ENCODE measurements at places on chromosomes 1 and 21.

- DNase-seq: no peak
Observed at GRCh38 chr1:185645686-185646085, 88.5 kb upstream of the HMCN1 start.

GRCh38 chr1:223102797-223103533, 40.1 kb downstream of the TLR5 start:
- no peak for DNase-seq

DNA sequence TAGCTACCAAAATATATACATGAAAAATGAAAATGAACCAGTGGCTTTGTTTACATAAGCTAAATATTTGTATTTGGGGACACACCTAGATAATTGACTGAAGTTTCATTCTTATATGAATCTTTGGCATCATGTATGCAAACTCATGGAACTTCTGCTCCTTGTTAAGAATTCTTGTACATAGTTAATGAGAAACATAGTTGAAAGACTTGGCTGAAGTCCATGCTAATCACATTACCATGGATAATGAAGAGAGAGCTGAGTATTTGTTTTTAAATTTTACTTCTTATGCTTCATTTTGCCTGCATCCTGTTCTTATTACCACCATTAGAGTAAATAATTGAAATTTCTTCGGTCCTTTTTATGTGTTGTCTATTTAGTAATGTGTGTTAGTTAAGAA, 108.8 kb downstream of the LRRC53 start:
- DNase-seq: no peak

- no peak for DNase-seq
Observed at GRCh38 chr1:147892216-147892615, 10.4 kb upstream of the GJA8 start.

- DNase-seq: no peak
Observed at GRCh38 chr1:91697416-91697815, 188.5 kb downstream of the TGFBR3 start.

GRCh38 chr21:39663066-39663465, 50.3 kb downstream of the B3GALT5 start:
- no peak for DNase-seq

- DNase-seq: no peak
Observed at GRCh38 chr1:2049225-2049717, 940 bp upstream of the PRKCZ start.

DNA sequence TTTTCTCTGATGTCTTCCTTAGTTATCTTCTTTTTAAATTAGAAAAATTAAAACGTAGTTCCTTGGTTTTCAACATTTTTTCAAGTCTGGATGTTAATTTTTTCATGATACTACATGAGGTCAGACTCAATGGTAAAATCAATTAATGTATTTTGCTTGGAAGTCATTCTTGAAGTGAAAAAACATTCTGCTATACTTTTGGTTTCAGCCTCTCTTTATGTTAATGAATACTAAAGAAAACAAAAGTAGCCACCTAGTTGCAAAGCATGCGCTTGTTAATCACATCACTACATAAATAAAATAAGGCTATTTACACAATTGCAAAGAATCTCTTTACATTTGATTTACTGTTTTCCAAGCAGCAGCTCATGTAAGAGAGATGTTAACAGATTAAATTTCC, 170.4 kb downstream of the LIPI start:
- no peak for DNase-seq

DNA sequence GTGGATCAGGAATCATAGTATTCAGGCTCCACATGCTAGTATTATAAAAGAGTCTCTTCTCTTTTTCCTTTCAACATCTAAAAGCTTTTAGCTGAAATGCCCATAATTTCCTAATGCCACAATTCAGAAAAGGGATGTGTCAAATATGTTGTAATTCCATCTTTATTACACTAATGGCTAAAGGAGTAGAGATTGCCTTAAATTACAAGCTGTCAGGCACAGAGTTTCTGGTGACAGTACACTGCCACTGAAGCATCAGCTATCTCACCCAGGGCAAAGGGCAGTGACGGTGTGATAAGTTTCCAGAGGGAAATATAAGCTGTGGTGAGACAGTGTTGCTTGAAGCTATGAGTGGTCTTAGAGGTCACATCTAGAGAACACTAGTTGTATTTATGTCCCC, 581.1 kb downstream of the KCNT2 start:
- DNase-seq: no peak
